ENCODE measurements at places on chromosomes 3 and 15. TPM values are rescaled to one million over a fixed set of nuclear protein-coding genes. Genes with fewer than 3 reads are reported as not detected.
A peak's percentile ranks its signal among the peaks of the same experiment; 100 is the strongest.

DNA sequence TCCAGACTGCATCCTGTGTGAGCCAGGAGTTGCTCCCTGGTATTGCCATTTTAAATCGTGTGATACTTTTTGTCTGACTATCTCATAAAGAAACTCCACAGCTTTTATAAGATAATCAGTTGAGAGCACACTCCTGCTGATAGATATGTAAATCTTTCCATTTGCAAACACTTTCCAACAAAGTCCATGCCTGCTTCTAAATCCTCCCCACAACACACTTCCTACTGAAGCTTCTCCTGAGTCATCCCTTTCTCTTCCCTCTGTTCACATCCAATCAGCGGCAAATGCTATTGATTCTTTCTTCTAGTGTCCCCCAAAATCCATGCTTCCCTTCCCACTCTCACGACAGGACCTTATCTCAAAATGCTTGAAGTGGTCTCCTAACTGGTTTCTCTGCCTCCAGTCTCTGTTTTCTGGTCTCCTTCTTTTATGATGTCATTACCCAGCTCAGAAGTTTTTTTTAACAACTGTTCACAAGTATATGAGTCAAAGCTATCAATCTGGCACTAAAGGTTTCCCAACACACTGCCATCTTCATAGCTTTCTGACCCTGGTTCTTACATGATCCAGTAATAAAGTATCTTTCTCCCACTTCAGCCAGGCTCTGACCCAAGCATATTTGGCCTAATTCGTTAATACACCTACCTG is 4.5 kb upstream of the WWTR1 start:
- no peaks in the 10 kb centered on the region for H3K36me3 ChIP-seq
- no peak overlapping the region for H3K4me3 ChIP-seq
- peaks cover 67% of the 10 kb centered on the region for H3K27me3 ChIP-seq
- DNase-seq: no peak

- no peak for DNase-seq
- peaks cover 9% of the 10 kb centered on the region for H3K27me3 ChIP-seq
- H3K36me3 ChIP-seq: no peaks in the 10 kb centered on the region
- H3K4me1 ChIP-seq: peaks cover 32% of the 10 kb centered on the region
- no peak overlapping the region for H3K27ac ChIP-seq
- no peak overlapping the region for H3K4me3 ChIP-seq
These were observed 47.6 kb downstream of the CTDSPL start for GRCh38 chr3:37909067-37909911.

DNA sequence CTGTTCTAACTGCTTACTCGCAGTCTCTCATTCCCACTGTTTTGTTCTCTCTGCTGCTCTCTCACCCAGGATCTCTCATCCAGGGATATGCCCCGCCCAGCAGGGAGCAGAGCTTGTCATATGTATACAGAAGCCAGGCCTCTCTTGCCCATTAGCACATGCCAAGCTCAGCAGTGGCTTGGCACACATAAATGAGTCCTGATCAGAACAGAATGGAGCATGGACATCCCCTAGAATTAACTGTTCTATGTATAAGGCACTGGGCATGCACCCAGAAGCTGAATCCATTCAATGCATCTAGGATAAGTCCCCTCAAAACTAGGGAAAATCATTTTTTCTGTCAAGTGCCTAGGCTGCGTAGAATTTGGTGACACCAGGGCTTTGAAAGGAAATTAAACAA is 61.6 kb downstream of the IGSF11 start:
- peaks cover 11% of the 10 kb centered on the region for H3K4me1 ChIP-seq
- H3K27ac ChIP-seq: no peak overlapping the region
- DNase-seq: no peak
- H3K4me3 ChIP-seq: no peak overlapping the region

DNA sequence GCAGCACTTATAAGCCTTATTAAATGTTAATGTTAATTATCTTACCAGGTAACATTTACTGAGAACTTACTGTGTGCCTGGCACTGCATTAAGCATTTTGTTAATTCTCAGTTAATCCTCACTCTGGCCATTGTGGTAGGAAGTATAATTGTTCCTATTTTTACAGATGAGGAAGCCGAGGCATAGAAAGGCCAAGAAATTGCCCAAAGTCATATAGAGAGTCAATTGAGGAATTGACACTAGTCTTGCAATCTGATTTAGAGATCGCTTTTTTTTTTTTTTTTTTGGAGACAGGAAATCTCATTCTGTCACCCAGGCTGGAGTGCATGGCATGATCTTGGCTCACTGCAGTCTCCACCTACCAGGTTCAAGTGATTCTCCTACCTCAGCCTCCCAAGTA is 132.6 kb upstream of the PROK2 start:
- no peak overlapping the region for H3K4me3 ChIP-seq
- no peaks in the 10 kb centered on the region for H3K36me3 ChIP-seq
- no peak for DNase-seq
- no peaks in the 10 kb centered on the region for H3K4me1 ChIP-seq
- H3K27me3 ChIP-seq: no peaks in the 10 kb centered on the region

DNA sequence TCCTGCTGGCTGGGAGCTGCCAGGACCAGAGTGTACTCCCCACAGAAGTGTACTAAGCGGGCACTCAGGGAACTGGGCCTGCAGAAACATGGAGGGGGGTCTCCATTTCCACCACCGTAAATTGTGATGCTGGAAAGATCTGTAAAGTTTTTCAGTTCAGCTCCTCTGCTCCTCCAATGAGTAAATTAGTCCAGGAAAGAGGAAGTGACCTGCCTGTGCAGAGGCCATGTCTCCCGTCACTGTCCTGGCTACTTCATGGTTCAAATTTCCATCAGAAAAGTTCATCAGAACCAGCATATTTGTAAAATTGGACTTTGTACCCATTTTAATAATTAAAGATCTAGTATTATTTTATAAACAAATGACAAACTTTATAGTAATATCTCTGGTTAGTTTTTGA is 226.7 kb upstream of the THBS1 start:
- H3K4me3 ChIP-seq: no peak overlapping the region
- DNase-seq: no peak
- H3K36me3 ChIP-seq: no peaks in the 10 kb centered on the region
- no peaks in the 10 kb centered on the region for H3K4me1 ChIP-seq
- H3K27me3 ChIP-seq: peaks cover 4% of the 10 kb centered on the region
- no peak overlapping the region for H3K27ac ChIP-seq

- no peaks in the 10 kb centered on the region for H3K4me1 ChIP-seq
- no peak overlapping the region for H3K27ac ChIP-seq
These were observed 138.5 kb upstream of the ARPP21 start for GRCh38 chr3:35500641-35501350.

- H3K4me3 ChIP-seq: no peak overlapping the region
- H3K36me3 ChIP-seq: peaks cover 5% of the 10 kb centered on the region
- H3K27me3 ChIP-seq: peaks cover 4% of the 10 kb centered on the region
- no peak overlapping the region for H3K27ac ChIP-seq
- H3K4me1 ChIP-seq: no peaks in the 10 kb centered on the region
- DNase-seq: no peak
These were observed 152.7 kb downstream of the CHSY1 start for GRCh38 chr15:101099183-101099582.

GRCh38 chr3:129974833-129975704 is 549 bp downstream of the TRH start:
- H3K4me1 ChIP-seq: peaks cover 4% of the 10 kb centered on the region
- DNase-seq: peak; percentile 14
- peak overlapping the region; percentile 60 for H3K4me3 ChIP-seq
- peaks cover 1% of the 10 kb centered on the region for H3K36me3 ChIP-seq
- H3K27me3 ChIP-seq: peaks cover 61% of the 10 kb centered on the region

DNA sequence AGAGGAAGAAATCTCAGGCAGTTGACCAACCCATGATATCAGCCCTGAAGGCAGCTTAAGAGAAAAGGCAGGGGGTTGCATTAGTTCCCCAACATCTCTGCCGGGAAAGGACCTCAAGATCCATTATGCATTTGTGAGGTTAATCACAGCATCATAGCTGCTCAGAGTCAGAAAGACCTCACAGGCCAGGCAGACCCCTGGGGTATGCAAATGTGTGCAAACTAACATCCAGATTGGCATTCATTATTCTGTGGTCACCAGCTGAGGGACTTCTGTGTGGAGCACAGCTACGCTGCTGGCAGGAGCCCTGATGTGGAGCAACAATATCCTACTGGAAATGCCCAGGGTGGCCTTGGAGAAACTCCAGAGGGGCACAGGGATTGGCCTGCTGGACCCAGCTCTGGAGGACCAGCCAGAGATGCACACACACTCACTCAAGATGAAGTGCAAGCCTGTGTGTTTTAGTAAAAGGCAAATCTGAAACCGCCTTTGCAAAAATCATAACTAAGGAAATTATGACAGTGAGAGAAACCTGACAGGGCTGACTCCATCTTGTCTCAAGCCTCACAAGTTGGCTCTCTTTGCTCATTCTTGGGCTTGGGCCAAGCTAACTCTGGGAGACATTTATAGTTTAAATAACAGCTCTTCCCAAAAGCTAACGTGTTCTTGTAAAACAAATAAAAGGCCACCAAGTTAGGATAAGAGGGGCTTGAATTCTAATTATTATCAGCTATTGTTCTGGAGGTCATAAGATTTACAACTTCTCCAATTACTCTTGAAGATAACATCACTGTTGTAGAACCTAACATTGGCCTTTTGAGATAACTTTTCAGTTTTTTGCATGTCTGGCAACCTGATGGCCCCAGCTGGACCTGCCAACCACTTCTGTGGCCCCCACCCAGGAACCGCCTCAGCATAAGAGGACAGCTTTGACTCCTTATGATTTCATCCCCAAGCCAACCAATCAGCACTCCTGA is 257.1 kb downstream of the UACA start:
- peaks cover 25% of the 10 kb centered on the region for H3K36me3 ChIP-seq
- no peak overlapping the region for H3K4me3 ChIP-seq
- H3K27ac ChIP-seq: no peak overlapping the region
- no peaks in the 10 kb centered on the region for H3K27me3 ChIP-seq

DNA sequence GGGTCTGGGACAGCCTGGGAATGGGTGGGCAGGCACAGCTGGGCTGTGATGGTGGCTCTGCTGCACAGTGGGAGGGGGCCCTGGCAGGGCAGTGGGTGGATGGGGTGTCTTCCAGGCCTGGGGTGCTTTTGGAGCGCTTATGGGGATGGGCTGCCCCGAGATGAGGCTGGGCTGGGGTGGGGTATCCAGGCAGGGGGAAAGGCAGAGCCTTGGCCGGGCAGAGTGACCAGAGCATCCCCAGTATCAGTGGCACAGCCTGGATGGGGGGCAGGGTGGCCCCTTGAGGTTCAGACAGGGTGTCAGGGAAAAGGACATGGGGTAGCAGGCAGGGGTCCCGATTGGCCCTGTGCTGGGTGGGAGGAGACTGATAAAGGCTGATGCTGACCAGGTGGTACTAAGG is 26.6 kb downstream of the HDAC11 start:
- H3K36me3 ChIP-seq: no peaks in the 10 kb centered on the region
- no peaks in the 10 kb centered on the region for H3K4me1 ChIP-seq
- no peak overlapping the region for H3K4me3 ChIP-seq
- no peaks in the 10 kb centered on the region for H3K27me3 ChIP-seq

GRCh38 chr3:124962403-124962940 is 27.9 kb upstream of the MUC13 start:
- peaks cover 6% of the 10 kb centered on the region for H3K4me1 ChIP-seq
- no peak overlapping the region for H3K27ac ChIP-seq
- H3K4me3 ChIP-seq: no peak overlapping the region
- no peak for DNase-seq
- peaks cover 4% of the 10 kb centered on the region for H3K27me3 ChIP-seq

GRCh38 chr3:54176106-54176505 is 53.8 kb downstream of the CACNA2D3 start:
- no peaks in the 10 kb centered on the region for H3K36me3 ChIP-seq
- no peak overlapping the region for H3K27ac ChIP-seq
- no peaks in the 10 kb centered on the region for H3K27me3 ChIP-seq
- no peak overlapping the region for H3K4me3 ChIP-seq

GRCh38 chr3:167851171-167851570 is 115.7 kb downstream of the SERPINI1 start:
- no peaks in the 10 kb centered on the region for H3K4me1 ChIP-seq
- H3K36me3 ChIP-seq: no peaks in the 10 kb centered on the region
- no peak overlapping the region for H3K4me3 ChIP-seq
- no peak for DNase-seq
- peaks cover 4% of the 10 kb centered on the region for H3K27me3 ChIP-seq
- H3K27ac ChIP-seq: no peak overlapping the region

Gene EPHA3
- total RNA-seq: 0.12 TPM
